ENCODE measurements at places on chromosomes 12 and 14. TPM values are rescaled to one million over a fixed set of nuclear protein-coding genes. Genes with fewer than 3 reads are reported as not detected.

The LRRC43 gene
- 0.72 TPM for total RNA-seq

The KRT8 gene
- total RNA-seq, result 20.7 TPM

The WIF1 gene
- not detected for total RNA-seq

The ACSM4 gene
- not detected for total RNA-seq

The SIX4 gene
- total RNA-seq, result 2.4 TPM

The SERPINA10 gene
- not detected for total RNA-seq

Data from endothelial cell of coronary artery (primary cell).